Islet precursor cell (in vitro differentiated cells): ENCODE measurements at places on chromosomes 2 and 18.

- no peak for DNase-seq
Measured at GRCh38 chr2:137644731-137645130, 319.5 kb upstream of the HNMT start.

DNA sequence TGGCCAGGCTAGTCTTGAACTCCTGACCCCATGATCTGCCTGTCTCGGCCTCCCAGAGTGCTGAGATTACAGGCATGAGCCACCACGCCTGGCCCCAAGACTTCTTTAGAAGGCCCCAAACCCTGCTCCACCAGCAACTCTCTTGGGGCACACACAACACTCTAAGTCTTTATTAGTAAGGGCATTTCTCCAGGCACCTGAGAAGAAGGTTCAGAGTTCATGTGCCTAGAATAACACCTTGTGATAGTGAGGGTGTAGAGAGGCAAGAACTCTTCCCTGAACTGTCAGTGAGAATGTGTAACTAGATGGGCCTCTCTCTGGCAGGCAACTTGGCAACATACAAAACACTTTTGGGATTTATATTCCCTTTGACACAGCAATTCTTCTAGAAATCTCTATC, 43.8 kb downstream of the SH2D6 start:
- no peak for DNase-seq

GRCh38 chr2:181077128-181077709, 96.8 kb downstream of the UBE2E3 start:
- DNase-seq, result no peak

- DNase-seq, result no peak
Measured at GRCh38 chr2:219278655-219279150, 463 bp upstream of the DNAJB2 start.

- DNase-seq, result no peak
Measured at GRCh38 chr18:2448565-2449151, 122.6 kb downstream of the METTL4 start.

- DNase-seq, result no peak
Measured at GRCh38 chr18:79453816-79454735, 58.3 kb downstream of the NFATC1 start.

GRCh38 chr2:85189606-85190270, 56.5 kb downstream of the TCF7L1 start:
- DNase-seq, result peak; percentile 68

- no peak for DNase-seq
Measured at GRCh38 chr2:226123300-226123699, 676.3 kb downstream of the IRS1 start.

DNA sequence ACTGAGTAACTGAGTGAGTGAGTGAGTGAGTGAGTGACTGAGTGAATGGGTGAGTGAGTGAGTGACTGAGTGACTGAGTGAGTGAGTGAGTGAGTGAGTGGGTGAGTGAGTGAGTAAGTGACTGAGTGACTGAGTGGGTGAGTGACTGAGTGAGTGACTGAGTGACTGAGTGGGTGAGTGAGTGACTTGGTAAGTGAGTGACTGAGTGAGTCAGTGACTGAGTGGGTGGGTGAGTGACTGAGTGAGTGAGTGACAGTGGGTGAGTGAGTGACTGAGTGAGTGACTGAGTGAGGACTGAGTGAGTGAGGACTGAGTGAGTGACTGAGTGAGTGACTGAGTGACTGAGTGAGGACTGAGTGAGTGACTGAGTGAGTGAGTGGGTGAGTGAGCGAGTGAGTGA, 13.9 kb downstream of the MAL start:
- DNase-seq, result no peak

GRCh38 chr2:156004459-156004858, 328.1 kb downstream of the NR4A2 start:
- DNase-seq, result no peak

DNA sequence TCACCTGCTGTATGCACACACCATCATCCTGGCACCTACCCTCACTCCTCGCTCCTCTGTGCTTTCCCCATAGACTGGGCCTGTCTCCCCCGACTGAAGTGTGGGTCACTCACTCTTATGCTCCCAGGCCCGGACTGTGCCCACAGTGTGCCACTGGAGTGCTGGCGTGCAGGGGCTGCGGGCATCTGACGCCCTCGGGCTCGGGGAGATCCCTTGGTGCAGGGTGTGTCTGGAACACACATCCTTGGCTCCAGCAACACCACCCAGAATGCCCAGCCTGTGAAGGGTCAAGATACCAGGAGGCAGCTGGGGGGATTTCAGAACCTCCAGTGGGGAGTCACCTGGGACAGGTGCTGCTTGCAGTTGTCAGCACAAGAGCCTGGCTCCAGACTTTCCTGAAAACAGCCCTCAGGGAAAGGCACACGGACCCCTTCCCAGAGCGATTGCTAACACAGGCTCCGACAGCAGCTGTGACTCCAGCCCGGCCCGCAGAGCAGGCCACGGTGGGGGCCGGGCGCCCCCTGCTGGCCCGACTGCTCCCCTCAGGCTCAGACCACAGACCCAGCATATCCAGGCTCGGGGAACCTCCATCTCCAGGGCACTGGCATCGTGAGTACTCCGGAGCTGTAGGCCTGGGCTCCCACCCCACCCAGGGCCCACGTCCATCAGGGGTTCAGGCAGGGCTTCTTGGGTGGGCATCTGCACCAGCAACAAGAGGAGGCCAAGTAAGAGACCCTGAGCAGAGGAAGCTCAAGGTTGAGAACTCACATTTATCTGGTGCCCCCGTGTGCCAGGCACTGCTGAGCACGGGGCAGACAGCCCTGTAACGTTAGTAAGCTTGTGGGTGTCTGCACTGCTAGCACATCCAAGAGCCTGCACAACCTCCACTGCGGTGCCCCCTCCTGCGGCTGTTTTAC, 8.6 kb downstream of the HS1BP3 start:
- DNase-seq, result peak; percentile 91

GRCh38 chr2:45265336-45265735, 256.1 kb upstream of the SIX2 start:
- no peak for DNase-seq

GRCh38 chr18:48312066-48312465, 97.1 kb downstream of the ZBTB7C start:
- DNase-seq, result no peak

DNA sequence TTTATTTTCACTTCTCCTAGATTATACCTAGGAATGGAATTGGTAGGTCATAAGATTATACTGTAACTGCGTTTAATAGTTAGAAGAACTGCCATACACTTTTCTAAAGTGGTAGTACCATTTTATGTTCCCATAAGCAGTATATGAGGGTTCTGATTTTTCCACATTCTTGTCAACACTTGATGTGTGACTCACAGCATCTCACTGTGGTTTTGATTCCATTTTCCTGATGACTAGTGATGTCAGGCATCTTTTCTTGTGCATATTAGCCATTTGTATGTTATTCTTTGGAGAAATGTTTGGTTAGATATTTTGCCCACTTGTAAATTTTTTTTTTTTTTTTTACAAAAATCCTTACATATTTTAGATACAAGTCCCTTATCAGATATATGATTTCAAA, 2.3 kb downstream of the DCAF17 start:
- DNase-seq, result no peak

DNA sequence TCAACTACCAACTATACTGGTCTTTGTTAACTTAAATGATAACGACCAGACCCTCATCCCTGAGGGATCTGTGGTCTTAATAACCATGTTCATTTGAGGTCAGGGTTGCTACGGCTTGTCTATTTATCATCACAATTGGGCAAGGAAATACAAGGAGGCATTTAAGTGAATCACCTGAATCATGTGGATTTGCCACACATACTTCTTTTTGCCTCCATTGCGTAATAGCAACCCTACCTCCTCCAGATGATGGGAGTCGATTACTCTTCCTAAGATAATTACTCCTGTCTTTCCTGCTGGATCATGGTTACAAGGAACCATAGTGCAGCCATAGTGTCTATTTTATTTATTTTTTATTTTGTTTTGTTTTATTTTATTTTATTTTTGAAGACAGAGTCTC, 42.2 kb downstream of the TAF4B start:
- DNase-seq, result no peak

- DNase-seq, result peak; percentile 68
Measured at GRCh38 chr2:173401716-173402326, 47.1 kb downstream of the CDCA7 start.

GRCh38 chr2:121074293-121074932, 210.6 kb downstream of the TFCP2L1 start:
- DNase-seq, result peak; percentile 83

GRCh38 chr2:31335921-31336585, 78.5 kb downstream of the XDH start:
- peak; percentile 94 for DNase-seq

- DNase-seq, result no peak
Measured at GRCh38 chr2:180443888-180444287, 436.8 kb upstream of the CWC22 start.

- DNase-seq, result peak; percentile 71
Measured at GRCh38 chr18:12076424-12077140, 17.1 kb upstream of the ANKRD62 start.

GRCh38 chr2:222504191-222504590, 79.8 kb downstream of the SGPP2 start:
- no peak for DNase-seq

DNA sequence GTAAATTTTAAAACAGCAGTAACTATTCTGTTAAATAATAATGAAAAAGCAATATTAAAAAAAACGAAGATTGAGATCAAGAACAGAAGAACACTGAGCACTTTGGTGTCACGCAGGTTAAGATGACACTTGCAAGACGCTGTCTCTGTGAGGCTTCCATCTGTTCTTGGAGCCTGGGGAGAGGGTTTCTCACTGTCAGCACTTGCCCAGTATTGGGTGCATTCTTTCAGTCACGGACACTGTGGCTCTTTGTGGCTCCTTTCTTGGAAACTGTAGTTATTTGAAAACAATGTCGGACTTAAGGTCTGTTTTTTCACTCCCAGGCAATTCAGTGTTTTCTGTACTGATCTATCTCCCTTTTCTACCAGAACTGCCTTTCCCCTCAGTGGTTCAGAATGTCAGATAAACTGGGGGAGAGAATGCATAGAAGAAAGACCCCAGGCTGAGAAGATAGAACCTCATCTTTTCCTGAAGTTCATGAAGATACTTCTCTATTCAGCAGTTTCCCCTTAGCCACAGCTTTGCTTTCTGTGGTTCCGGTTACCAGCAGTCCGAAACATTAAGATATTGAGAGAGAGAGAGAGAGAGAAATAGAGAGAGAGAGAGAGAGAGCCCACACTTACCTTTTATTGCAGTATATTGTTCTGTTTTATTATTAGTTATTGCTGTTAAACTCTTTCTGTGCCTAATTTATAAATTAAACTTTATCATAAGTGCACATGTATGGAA, 283.3 kb downstream of the DCDC2C start:
- no peak for DNase-seq

DNA sequence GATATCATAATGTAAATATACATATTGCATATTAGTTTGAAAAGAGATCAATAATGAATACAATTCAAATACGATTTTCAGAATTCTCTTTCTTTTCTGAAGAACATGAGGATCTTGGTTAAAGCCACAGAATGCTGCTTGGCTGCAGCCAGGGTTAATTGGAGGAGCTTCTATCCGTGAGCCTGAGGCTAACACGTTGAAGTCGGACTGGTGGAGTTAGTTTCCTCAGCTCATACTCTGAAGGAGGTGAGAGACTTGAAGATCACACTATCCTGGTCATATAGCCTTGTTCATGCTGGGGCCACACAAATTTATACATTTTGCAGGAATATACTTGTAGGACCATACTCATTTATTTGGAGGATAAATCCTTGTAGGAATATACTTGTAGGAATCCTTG, 335.8 kb downstream of the TRIB2 start:
- peak; percentile 60 for DNase-seq

DNA sequence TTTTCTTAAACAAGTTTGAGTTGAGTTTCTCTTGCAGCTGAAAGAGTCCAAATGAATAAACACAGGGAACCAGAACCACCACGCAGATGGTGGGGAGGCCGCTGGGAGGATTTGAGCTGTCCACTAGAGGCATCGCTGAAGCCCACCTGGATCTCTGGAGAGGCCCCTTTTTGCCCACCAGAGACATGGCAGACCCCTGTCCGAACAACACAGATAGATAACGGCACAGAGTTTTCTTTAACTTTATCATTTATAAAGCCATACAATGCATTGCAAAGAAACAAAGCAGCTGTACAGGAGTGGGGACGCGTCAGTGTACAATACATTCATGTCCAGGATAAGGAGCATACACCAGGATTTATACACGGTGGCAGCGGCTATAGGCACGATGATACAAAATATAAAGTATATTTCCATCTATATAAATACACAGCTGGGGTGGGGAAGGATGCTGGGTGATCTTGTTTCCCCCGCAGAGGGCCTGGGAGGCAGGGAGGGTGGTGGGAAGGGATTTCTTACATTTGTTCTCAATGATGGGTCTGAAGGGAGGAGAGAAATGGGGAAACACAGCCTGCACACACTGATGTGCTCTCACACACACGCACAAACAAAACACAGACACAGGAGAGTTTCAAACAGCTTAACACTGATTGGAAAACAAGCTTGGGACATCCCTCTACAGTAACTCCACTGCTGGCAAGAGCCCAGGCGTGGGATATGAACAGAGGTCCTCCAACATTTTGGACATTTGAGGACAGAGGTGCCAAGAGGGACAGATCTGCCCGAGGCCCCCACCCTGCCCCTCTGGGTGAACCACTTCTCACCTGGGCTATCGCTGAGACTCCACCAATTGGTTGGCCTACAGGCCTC, 203.0 kb downstream of the TNS1 start:
- no peak for DNase-seq

GRCh38 chr2:152581360-152581759, 135.9 kb downstream of the PRPF40A start:
- no peak for DNase-seq

DNA sequence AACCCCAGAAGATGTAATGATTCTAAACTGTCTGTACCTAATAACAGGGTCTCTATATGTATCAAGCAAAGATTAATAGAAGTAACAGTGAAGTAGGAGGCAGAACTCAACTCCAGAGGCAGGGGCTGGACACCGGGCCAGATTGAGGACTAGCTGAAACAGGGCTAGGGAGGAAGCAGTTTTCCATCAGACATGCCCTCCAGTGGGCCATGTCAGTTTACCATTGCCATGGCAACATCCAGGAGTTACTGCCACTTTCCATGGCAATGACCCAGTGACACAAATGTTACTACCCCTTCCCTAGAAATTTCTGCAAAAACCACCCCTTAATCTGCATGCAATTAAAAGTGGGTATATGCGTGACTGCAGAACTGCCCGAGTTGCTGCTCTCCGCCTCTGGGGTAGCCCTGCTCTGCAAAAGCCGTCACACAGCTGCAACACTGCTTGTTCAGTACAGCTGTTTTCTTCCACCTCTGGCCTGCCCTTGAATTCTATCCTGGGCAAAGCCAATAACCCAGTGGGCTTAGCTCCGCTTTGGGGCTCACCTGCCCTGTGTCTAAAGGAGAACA, 58.7 kb downstream of the TMEM18 start:
- DNase-seq, result peak; percentile 27
